Lung microvascular endothelial cell (primary cell): ENCODE measurements at places on chromosomes 1 and 21.

DNA sequence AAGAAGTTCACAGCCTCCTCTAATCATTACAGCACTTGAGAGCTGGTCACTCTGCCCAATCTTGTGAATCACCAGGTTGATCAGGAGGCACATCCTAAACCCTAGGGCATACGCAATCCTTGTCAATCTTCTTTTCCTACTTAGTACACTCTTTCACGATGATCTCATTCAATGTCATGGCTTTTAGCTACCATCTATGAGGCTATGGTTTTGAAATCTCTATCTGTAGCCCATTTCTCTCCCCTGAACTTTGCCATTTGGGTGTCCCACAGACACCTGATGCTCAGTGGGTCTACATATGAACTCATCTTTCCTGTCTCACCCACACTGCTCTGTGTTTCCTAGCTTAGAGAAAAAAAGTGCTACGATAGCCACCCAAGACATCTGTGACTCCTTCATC lies 1.9 kb upstream of the MED18 start:
- DNase-seq, result no peak

DNA sequence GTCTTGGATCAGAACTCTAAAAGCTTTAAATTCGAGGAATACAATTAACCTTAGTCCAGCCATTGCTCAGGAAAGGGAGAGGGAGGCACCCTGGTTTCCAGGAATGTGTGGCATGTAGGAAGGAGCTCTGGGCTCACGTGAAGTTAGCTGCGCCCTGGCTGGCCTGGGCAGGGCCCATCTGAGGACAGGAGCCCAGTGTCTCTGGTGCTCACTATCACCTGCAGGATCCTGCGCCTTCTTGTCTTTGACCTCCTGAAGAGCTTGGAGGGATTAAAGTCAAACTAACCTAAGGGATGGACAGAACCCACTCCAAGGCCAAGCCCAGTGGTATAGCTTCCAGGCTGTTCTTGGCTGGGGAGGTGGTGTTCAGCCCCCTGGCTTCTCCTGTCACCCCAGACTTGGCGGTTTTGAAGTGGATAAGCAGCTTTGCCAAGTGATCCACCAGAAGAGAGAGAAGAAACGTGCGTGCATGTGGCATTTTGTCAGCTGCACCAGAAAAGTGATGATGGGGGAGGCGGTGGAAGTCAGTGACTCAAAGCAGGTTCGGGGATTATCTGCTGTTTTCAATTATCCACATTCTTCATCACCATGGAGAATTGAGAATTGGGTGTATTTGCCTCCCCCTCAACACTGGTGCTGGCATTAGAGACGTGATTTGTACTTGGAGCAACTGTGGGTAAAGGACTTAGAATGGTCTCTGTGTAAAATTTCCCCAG lies 11.9 kb upstream of the KCNN3 start:
- no peak for DNase-seq

DNA sequence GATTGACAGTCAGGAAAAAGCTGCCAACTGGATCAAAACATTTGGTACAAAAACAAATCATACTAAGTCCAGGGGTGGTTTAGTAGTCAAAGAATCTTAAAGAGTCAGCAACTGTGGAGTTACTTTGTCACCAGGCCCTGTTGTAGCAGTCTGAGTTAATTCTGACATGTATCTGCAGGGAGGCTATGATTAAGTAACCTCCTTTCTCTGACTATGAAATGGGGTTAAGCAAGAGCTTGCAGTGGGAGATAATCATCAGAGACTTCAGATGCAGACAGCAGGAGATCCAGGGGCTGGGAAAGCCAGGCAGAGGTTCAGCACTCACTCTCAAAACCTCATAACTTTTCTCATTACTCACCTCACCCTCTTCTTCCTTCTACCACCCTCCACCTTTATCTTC lies 99.2 kb upstream of the BTG3 start:
- DNase-seq, result no peak

- no peak for DNase-seq
Measured at GRCh38 chr1:159873530-159874143, 11.2 kb upstream of the VSIG8 start.

GRCh38 chr1:99992760-99993467 lies 23.1 kb downstream of the SLC35A3 start:
- no peak for DNase-seq

DNA sequence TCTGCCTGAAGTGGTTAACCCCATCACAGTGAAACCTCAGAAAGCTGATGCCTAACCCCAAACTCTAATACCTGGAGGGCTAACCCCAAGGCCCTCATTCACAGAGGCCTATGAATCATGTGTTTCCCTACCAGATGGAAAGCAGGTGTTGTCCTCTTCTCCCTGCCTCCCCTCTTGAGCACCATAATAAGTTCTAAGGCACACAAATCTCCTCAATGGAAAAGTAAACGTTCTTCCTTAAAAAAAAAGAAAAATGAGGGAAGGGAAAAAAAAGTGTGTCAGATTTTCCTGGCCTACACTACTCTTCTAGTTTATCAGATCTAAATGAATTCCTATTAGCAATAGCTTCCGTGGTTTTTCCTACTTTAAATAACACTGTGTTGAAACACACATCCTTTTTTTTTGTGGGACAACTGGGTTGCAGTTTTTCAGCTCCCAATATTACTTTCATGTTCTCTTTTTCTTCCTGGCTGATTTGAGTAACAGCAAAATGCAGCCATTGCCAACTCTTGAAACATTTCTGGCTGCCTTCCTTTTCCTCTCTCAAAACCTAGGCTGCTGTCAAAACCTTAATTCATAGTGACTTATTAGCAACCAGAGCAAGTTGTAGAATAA lies 43.2 kb downstream of the SLC44A3 start:
- DNase-seq, result peak; percentile 87

DNA sequence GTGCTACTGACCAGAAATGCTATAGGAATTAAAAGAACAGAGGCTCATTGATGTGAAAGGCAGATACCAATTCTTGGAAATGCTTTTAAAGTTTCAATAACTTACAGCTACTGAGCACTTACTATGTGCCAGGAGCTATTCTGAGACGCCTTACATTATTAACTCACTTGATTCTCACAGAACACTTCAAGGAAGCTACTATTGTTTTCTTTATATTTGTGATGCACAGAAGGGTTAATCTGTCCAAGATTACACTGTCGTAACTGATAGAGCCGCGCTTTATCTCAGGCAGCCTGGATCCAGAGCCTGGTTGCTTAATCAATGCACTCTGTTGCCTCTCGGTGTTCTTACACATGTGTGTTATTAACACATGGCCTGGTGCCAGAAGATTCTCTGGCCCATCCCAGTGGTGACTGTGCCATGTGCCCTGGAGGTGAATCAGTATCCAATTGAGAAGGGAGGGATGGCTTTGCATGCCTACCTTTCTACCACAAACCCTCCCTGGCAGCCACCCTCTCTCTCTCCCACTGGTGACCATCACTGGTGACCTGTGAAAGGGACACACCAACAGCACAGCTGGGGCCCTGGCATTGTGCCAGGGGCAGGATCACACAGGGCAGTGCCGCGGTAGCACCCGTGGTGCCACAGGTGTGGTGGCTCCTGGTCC lies 8.8 kb downstream of the FMO1 start:
- no peak for DNase-seq

GRCh38 chr1:203305809-203306088 lies 430 bp downstream of the BTG2 start:
- peak; percentile 16 for DNase-seq

DNA sequence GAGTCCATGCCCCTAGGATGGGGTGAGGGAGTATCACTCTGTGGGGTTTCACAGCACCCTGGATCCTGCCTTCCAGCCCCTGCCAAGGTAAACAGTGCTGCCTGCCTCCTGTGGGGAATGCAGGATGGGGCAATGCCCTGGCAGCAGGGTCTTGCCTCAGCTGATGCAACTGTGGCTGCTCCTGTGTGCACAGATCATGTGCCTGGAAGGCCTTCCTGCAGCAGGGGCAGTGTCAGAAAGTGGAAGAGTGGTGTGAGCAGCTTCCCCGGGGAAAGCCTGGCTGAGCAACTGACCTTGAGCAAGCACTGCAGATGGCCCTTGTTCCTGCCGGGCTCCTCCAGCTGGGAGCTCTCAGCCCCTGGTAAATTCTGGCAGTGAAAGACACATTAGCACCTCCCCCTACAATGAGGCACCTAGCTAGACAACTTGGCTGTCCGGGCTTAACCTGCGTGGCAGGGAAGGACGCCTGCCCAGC lies 9.9 kb downstream of the TOR3A start:
- DNase-seq, result peak; percentile 36

GRCh38 chr1:37831109-37831508 lies 23.1 kb upstream of the YRDC start:
- no peak for DNase-seq

- DNase-seq, result no peak
Measured at GRCh38 chr1:161166669-161167548, 683 bp downstream of the PPOX start.

GRCh38 chr1:7980984-7981383 lies 19.5 kb downstream of the PARK7 start:
- DNase-seq, result no peak

DNA sequence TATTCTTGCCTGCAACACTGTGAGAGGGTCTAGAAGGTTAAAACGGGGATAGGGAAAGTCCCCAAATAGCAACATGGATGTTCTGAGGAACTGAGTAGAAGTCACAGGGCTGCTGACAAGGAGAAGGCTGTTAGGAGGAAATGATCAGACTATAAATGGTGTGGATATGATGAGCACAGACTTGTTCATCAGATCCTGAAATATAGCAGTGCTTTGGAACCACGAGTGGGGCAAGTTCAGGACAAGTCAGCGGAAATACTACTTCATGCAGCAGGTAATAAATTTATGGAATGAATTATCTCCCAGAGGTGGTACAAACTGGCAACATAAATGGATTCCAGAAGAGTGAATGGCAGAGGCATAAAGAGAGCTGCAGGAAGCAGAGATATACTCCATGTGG lies 3.2 kb upstream of the KIAA0040 start:
- DNase-seq, result no peak

- no peak for DNase-seq
Measured at GRCh38 chr1:13536571-13536970, 22.8 kb upstream of the LRRC38 start.

DNA sequence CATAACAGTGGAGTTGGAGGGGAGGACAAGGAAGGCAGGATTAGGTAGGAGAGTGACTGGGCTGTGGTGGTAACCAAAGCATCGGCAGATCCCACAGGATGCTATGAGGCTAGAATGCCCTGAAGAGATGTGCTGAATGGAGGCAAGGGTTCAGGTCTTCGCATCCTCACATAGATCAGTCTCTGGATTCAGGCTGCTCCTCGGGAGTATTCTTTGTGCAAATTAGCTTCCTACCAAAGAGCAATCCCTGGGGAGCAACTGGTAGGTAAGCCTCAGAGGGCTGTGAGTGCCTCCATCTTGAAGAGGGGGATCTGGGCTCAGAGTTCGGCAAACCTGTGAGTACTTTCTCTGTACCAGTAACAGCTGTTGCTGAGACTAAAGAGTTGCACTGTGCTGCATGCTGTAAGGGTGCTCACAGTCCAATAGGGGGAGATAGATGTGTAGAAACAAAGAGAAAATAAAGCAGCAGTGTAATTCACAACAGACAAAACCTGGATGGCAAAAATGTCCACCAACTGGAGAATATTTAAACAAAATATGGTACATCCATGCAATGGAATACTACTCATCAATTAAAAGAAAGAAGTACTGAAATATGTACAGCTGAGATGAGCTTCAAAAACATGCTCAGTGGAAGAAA lies 322.4 kb upstream of the DEPDC1 start:
- DNase-seq, result no peak

DNA sequence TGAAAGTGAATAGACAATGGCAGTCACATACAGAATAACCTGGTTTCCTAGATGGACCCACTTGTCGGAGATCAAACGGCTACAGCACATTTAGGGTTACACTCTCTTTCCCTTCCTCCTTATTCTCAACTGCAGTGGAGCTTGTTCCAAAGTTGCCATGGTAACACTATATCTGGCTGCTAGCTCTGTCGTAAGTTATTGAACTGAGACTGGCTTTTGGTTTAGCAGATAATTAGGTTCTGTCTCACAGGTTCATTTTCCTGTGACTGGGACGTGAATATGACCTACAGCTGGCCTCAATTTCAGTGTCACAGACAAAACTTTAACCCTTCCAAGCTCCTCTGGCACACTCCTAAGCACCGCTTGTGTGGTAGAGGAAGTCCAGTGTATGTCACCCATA lies 875.8 kb downstream of the USP25 start:
- no peak for DNase-seq

- DNase-seq, result no peak
Measured at GRCh38 chr1:217136895-217137205, 413.6 kb upstream of the ESRRG start.

DNA sequence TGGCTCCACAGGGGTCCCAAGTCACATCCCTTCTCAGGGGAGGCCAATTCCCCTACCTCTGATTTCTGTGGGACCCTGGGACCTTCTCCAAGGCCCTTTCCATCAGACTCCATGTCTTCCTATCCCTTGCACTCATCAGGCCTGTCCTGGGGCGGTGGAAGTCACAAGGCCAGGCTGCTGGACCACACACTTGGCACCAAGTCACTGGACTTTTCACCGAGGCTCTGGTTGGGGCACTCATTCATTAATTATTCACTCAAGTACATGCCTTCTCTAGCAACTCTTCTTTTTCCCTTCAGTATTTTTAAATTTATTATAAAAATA lies 11.2 kb upstream of the FOXO6 start:
- DNase-seq, result no peak

GRCh38 chr1:228154670-228155571 lies 5.2 kb downstream of the GJC2 start:
- no peak for DNase-seq

DNA sequence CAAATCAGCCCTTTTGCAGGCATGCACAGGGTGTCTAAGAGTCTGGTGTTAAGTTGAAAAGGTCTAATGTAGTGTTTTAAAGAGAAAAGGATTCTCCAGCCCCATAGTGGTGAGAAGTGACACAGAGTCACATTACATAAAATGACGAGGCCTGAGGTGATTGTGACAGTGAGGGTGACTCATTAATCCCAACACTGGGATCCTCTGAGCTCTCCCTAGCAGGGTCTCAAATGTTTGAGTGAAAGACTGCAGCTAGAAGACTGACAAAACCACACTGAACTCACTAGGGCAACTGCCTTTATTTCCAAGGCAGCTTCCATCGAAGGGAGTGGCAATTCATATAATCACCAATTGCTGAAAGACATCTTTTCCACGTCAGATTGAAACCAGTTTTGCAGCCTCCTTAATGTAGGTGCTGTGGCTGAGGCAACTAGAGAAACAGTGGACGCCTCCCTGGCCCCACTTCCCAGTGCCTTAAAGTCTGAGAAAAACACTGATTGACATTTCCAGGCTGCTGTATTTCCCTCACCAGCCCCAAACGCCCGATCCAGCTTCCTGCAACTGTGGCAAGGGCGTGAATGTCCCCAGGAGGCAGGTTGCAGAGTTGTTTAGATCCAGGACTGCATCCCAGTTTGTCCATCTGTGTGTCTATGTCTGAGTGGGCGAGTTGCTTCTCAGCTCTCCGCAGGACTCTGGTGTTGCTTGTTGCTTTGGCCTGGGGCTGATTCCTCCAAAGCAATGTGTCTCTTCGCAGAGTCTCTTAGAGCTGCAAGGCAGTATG lies 81.4 kb downstream of the RUNX1 start:
- peak; percentile 22 for DNase-seq

DNA sequence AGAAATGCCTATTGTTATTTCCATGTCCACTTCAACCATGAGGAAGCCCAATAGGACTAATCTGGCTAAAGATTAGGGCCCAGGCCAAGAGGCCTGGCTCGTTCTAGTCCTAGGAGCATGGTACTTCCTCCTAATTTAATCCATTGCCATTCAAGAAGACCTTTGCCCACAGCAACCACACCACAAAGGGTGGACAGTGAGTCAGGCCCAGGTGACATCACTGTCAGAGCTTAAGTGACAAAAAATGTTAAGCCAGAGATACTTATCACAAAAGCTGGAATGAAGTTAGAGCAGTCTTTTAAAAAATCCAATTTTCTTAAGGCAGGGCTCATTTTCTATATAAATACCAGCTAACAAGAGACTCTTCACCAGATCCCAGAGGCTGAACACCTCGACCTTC lies at the start of gene SPRR3:
Gene SPRR3, plus strand, starts transcription at position 368 of the 400 bp plus-strand sequence. CDS start 1,272 bp downstream, outside the sequence.
- DNase-seq, result no peak
